ENCODE measurements at places on chromosomes 11 and 22.

- DNase-seq, result no peak
Observed at GRCh38 chr11:70210051-70210501, 7.0 kb downstream of the FADD start.

- no peak for DNase-seq
Observed at GRCh38 chr22:47304191-47304831, 541.9 kb downstream of the TBC1D22A start.

GRCh38 chr11:826836-827145, 928 bp upstream of the CRACR2B start:
- no peak for DNase-seq

DNA sequence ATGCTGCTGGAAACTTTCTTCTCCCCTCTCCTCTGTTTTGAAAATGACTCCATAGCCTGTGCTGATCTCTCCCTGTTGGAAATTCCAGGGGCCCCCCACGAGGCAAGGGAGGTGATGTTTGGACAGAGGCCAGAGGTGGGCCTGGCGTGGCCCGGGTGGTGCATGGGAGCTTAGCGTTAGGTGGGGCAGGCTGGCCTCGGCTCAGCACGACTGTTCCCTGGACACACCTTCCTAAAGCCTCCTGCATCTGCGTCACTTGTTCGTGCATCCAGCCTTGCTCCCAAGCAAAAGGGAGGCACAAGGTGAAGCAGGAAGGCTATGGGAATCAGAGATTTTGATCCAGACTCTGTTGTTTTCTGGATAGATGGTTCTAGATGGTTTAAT, 135.2 kb downstream of the CEP164 start:
- DNase-seq, result no peak

- DNase-seq, result no peak
Observed at GRCh38 chr11:12160680-12161079, 50.3 kb downstream of the MICAL2 start.

Measured in muscle of back (tissue), 13 donors.